ENCODE measurements at places on chromosomes 4 and X.

GRCh38 chr4:159281771-159282170 lies 178.9 kb downstream of the RAPGEF2 start:
- no peak for DNase-seq

GRCh38 chrX:41381685-41382084 lies 47.7 kb downstream of the DDX3X start:
- DNase-seq: no peak

DNA sequence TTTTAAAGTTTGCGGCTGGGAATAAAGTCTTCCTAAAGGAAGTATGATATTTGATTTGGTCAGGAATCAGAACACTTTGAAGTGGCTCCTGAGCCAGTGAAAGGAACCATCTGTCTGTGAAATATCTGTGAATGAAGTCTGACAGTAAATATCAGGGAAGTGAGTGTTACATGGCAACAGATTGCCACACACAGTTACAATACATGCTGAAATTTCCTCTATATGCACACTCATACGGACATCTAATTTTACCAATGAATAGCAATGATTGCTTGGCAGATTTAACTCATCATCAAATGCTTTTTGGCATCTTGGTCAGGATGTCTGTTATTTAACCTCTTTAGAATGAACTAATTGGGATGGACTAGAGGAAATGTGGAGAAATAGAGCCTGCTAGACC lies 1023.8 kb downstream of the FAT4 start:
- DNase-seq: no peak

GRCh38 chrX:107384397-107385105 lies 64.9 kb upstream of the FRMPD3 start:
- no peak for DNase-seq

GRCh38 chrX:154986826-154987575 lies 35.5 kb downstream of the F8 start:
- no peak for DNase-seq

Measured in hematopoietic multipotent progenitor cell (in vitro differentiated cells).